Spinal cord (tissue), 10 donors: ENCODE measurements at places on chromosomes 3 and 15. TPM values are rescaled to one million over a fixed set of nuclear protein-coding genes. Genes with fewer than 3 reads are reported as not detected.

SUSD5 gene
- 4.5 TPM for polyA plus RNA-seq

DPPA2 gene
- 0.23 TPM for polyA plus RNA-seq

FBLN2 gene
- 27.9 TPM for polyA plus RNA-seq

PLCB2 gene
- polyA plus RNA-seq = 21.0 TPM

CCDC54 gene
- polyA plus RNA-seq = not detected

DNASE1L3 gene
- 0.59 TPM for polyA plus RNA-seq

AADACL2 gene
- not detected for polyA plus RNA-seq

CP gene
- 0.93 TPM for polyA plus RNA-seq

OR4M2 gene
- not detected for polyA plus RNA-seq

COPG1 gene
- 126 TPM for polyA plus RNA-seq

SEC22C gene
- polyA plus RNA-seq = 40.4 TPM

CAMK2N2 gene
- 203 TPM for polyA plus RNA-seq

CPN2 gene
- polyA plus RNA-seq = not detected

MINAR1 gene
- polyA plus RNA-seq = 19.3 TPM

ABCC5 gene
- 89.2 TPM for polyA plus RNA-seq

C3orf52 gene
- 1.1 TPM for polyA plus RNA-seq

MUC20 gene
- polyA plus RNA-seq = 12.9 TPM

KLHL40 gene
- 0.21 TPM for polyA plus RNA-seq

HIGD2B gene
- not detected for polyA plus RNA-seq

CFAP91 gene
- polyA plus RNA-seq = 14.6 TPM

ZNF502 gene
- polyA plus RNA-seq = 9.6 TPM

ZNF501 gene
- polyA plus RNA-seq = 12.4 TPM

ZNF662 gene
- polyA plus RNA-seq = 26.9 TPM

GOLGA8J gene
- 0.90 TPM for polyA plus RNA-seq

WDR76 gene
- 10.1 TPM for polyA plus RNA-seq

KLF15 gene
- 26.9 TPM for polyA plus RNA-seq

MAGEL2 gene
- polyA plus RNA-seq = 25.3 TPM
